ENCODE measurements at places on chromosomes 2 and 18.

- no peak for DNase-seq
These were observed 143.8 kb downstream of the TAF4B start for GRCh38 chr18:26370037-26370436.

- DNase-seq, result no peak
These were observed 34.9 kb downstream of the BCL2L11 start for GRCh38 chr2:111155610-111156009.

- no peak for DNase-seq
These were observed 124.5 kb downstream of the TMEM131 start for GRCh38 chr2:97871096-97871780.

GRCh38 chr2:217851191-217852020 lies 151.4 kb downstream of the TNS1 start:
- no peak for DNase-seq

DNA sequence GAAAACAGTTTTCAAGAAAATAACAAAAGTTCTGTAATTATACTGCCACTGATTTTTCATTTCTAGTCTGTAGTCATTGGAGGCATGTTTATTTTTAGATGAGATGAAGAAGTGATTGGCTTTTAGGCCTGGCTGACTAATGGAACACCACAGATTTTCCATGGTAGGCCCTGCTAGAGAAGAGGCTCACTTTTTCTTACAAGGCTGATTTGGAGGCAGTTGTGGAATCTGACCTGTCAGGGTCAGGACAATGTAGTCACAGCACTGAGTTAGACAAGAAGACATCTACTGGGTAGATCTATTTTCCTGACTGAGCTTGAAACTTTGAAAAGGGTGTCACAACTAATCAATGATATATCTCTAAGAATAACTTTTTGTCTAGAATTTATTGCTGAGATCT lies 43.9 kb downstream of the KDM3A start:
- DNase-seq, result no peak

DNA sequence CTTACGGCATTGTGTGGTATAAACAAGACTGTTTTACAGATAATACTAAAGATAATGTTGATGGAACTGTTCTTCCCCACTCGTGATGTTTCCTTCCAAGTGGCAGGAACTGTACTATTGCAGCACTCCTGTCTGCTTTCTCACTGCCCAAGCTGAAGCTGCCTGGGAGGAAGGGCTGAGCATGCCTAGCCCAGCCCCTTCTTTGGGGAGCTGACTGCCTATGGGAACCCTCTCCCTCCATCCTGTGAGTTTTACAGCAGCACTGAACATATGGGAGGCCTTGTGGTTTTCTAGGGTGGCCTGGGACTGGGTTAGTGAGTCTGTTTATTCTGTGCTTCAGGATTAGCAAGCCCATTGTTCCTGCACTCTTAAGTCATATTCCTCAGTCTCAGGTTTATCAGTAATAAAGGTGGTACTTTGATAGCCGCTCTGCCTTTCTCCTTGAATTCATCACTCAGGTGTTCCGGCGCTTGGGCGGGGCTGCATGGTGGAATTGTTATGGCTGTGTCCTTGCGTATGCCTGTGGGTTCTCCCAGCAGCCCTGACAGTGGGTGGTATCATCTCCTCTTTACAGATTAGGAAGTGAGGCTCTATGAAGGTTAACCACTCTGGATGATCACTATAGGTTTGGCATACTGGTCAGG lies 379.7 kb downstream of the PTPRM start:
- peak; percentile 69 for DNase-seq

GRCh38 chr2:237141571-237142051 lies 55.9 kb downstream of the COPS8 start:
- no peak for DNase-seq

All from HFF-Myc (cell line).